ENCODE measurements at places on chromosomes 5 and 9. TPM values are rescaled to one million over a fixed set of nuclear protein-coding genes. Genes with fewer than 3 reads are reported as not detected.

Gene SLC27A6
- 0.16 TPM for total RNA-seq

Gene IL33
- total RNA-seq = not detected

DNA sequence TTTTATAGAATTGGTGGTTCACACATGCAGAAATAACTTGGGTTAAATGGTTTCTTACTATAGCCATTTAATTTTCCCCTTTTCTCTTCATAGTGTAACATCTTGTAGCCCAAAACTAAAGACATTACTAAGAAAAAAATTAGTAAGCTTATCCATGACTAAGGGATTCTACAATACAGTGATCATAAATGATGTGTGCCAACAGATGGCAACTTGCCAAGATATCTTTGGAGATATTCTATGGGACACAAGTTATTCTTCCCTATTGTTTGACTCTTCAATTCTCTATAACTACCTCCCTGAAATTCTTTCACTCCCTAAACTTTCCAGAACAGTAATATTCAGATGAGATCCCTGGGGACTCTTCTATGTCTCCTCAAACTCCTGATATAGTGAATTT, 580.6 kb downstream of the PTPRD start:
- no peak overlapping the region for H3K4me3 ChIP-seq
- no peaks in the 10 kb centered on the region for H3K4me1 ChIP-seq
- peaks cover 73% of the 10 kb centered on the region for H3K27me3 ChIP-seq

DNA sequence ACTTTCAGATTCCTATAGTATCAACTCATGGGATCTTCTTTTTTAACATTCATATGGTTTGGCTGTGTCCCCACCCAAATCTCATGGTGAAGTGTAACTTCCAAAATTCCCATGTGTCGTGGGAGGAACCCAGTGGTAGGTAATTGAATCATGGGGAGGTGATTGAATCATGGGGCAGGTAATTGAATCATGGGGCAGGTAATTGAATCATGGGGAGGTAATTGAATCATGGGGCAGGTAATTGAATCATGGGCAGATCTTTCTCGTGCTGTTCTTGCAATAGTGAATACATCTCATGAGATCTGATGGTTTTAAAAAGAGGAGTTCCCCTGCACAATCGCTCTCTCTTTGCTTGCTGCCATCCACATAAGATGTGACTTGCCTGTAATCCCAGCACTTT, 21.8 kb upstream of the AGGF1 start:
- no peaks in the 10 kb centered on the region for H3K4me1 ChIP-seq
- no peak for DNase-seq
- no peak overlapping the region for H3K4me3 ChIP-seq
- H3K27ac ChIP-seq = no peak overlapping the region
- no peaks in the 10 kb centered on the region for H3K27me3 ChIP-seq

DNA sequence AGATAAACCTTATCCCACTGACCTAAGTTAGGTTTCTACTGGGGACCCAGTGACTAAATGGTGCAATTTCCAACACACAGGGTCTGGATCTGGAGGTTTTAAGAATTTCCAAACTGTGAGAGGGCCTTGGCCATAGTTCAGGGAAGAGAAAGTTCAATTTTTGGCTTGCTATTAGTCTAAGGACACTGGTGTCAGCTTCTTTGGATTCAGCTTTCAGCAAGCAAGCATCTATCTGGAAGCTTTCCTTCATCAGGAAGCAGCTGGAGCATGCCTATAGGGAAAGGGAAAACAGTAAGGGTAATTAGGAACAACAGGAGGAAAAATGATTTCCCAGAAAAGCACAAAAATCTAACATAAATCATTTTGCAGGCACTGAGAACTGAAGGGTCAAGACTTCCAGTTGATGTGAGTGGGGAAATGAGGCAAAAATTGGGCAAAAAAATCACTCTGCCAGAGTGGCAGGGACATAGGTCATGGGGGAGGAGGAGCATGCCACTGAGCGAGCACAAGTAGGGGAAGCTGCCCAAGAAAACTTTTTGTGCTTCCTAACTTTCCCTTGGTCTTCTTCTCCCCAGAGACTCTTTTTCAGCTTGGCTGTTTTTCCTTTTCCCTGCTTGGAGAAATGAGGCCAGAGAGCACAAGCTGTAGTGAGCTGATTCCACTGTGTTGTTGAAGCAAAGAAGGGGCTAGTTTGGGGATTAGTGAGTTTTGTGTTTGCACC, 299.6 kb downstream of the FGF10 start:
- H3K4me3 ChIP-seq = no peak overlapping the region
- no peak overlapping the region for H3K27ac ChIP-seq
- no peaks in the 10 kb centered on the region for H3K36me3 ChIP-seq
- no peaks in the 10 kb centered on the region for H3K27me3 ChIP-seq

All from MCF 10A (cell line).